OCI-LY7 (cell line): ENCODE measurements at places on chromosomes 5 and 9. TPM values are rescaled to one million over a fixed set of nuclear protein-coding genes. Genes with fewer than 3 reads are reported as not detected.

- DNase-seq = no peak
These were observed 457.5 kb downstream of the TMEM232 start for GRCh38 chr5:110268985-110269384.

- no peak for DNase-seq
These were observed 55.7 kb upstream of the COL15A1 start for GRCh38 chr9:98887918-98888510.

Gene SPINK4
- not detected in 2 replicates for total RNA-seq

Gene NR2F1-AS1
- total RNA-seq = not detected in 2 replicates

GRCh38 chr5:62828742-62829603, 250.4 kb downstream of the LRRC70 start:
- no peak for DNase-seq

Gene IZUMO3
- total RNA-seq = not detected in 2 replicates

Gene MYMK
- total RNA-seq = not detected in 2 replicates

Gene RGS14
- 41.7 and 46.3 TPM in 2 replicates for total RNA-seq

Gene PHF19
- total RNA-seq = 211 and 214 TPM in 2 replicates

GRCh38 chr5:7897014-7897600, 28.2 kb downstream of the MTRR start:
- DNase-seq = no peak
